ENCODE measurements at places on chromosomes 12 and 14. TPM values are rescaled to one million over a fixed set of nuclear protein-coding genes. Genes with fewer than 3 reads are reported as not detected.

Gene ABCC9
- total RNA-seq: not detected

Gene CCDC184
- 0.12 TPM for total RNA-seq

Gene PLEKHD1
- 0.12 TPM for total RNA-seq

Gene RFLNA
- total RNA-seq: not detected

Gene MYO1A
- 1.4 TPM for total RNA-seq

Gene KRT6A
- not detected for total RNA-seq

Gene RNASE1
- not detected for total RNA-seq

Gene TMEM233
- total RNA-seq: not detected

Gene LMNTD1
- not detected for total RNA-seq

Gene IGFBP6
- total RNA-seq: not detected

Gene GNG2
- 190 TPM for total RNA-seq

Gene SERPINA3
- not detected for total RNA-seq

Gene C12orf50
- total RNA-seq: 0.12 TPM

Gene ENO2
- 128 TPM for total RNA-seq

Gene TMEM229B
- 23.3 TPM for total RNA-seq

Gene TXNDC16
- 9.5 TPM for total RNA-seq

Gene TAS2R19
- total RNA-seq: 4.5 TPM

Gene SMCO3
- total RNA-seq: not detected

Gene CYP27B1
- total RNA-seq: 4.9 TPM

Gene AMN
- 1.2 TPM for total RNA-seq

Gene CIROP
- not detected for total RNA-seq

Gene DPY19L2
- total RNA-seq: 0.56 TPM

Gene ZC3H10
- 10.1 TPM for total RNA-seq

Gene WDHD1
- total RNA-seq: 32.9 TPM

Gene TMEM132C
- not detected for total RNA-seq

Gene RD3L
- total RNA-seq: not detected

Gene TMCC3
- total RNA-seq: 0.37 TPM

Gene GLIPR1L1
- not detected for total RNA-seq

Gene IL26
- 5.7 TPM for total RNA-seq

Gene SLC8B1
- total RNA-seq: 41.9 TPM

Gene TOMM20L
- total RNA-seq: not detected

Gene SERPINA12
- total RNA-seq: not detected

Gene NTN4
- total RNA-seq: not detected

Gene CCDC196
- not detected for total RNA-seq

Gene MYF6
- total RNA-seq: not detected

Gene LRRC10
- not detected for total RNA-seq

Gene LRP1
- total RNA-seq: 1.1 TPM

Gene CPNE6
- not detected for total RNA-seq

Gene CCNK
- 75.5 TPM for total RNA-seq

Gene KLRC2
- total RNA-seq: not detected

Gene GUCY2C
- total RNA-seq: not detected

Gene MMP14
- total RNA-seq: 3.2 TPM

Gene ADAMTS20
- not detected for total RNA-seq

Gene CD163
- not detected for total RNA-seq

Gene VAMP1
- total RNA-seq: 39.9 TPM

Gene KRT79
- total RNA-seq: not detected

Gene PALS1
- 8.1 TPM for total RNA-seq

Gene KCNJ8
- total RNA-seq: not detected

Gene CLEC1A
- total RNA-seq: not detected

Gene CFAP54
- total RNA-seq: 0.25 TPM

Gene OAS3
- total RNA-seq: 292 TPM

Gene CISTR
- total RNA-seq: not detected

All from T-helper 1 cell treated with Interleukin-12 subunit alpha and Interleukin-12 subunit beta and Interleukin-4 antibody, amounts not matched to agents 30 ng/mL and 1 ng/mL, for 36 hours (primary cell).